ENCODE measurements at places on chromosomes 12 and 14.

- DNase-seq, result no peak
Measured at GRCh38 chr14:33163109-33163508, 224.4 kb downstream of the NPAS3 start.

DNA sequence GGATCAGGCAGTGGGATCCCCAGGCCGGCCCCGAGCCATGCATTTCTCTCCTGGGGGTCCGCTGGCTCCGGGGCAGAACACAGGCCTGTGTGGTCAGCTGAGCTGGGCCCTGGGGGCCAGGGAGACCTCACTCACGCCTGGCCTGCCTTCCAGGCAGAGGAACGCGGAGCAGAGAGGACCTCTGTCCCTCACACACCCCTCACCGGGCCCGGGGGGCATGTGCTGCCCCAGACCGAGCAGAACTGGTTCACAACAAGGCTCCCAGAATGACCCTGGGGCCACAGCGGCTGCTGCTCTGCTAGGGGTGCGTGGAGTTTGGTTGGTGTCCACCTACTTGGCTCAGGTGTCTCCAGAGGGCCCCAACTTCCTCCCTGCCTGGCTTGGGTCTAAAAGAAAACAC, 33.0 kb upstream of the RFLNA start:
- no peak for DNase-seq

DNA sequence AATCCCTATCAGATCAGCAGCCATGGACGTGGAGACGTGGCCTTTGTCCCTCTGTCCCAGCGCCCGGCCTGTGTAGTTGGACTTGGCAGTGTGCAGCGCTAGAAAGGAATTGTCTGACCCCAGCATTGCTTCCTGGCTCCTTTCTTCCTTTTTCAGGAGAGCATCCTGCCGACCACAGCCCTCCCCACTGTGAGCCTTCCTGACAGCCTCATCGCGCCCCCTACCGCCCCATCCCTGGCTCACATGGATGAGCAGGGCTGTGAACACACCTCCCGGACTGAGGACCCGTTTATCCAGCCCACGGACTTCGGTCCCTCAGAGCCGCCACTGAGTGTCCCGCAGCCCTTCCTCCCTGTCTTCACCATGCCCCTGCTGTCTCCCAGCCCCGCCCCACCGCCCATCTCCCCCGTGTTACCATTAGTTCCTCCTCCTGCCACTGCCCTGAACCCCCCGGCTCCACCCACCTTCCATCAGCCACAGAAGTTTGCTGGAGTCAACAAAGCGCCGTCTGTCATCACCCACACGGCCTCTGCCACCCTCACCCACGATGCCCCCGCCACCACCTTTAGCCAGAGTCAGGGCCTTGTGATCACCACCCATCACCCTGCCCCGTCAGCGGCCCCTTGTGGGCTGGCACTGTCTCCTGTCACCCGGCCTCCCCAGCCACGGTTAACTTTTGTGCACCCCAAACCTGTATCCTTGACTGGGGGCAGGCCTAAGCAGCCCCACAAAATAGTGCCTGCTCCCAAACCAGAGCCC, 40.6 kb downstream of the IL31 start:
- no peak for DNase-seq

DNA sequence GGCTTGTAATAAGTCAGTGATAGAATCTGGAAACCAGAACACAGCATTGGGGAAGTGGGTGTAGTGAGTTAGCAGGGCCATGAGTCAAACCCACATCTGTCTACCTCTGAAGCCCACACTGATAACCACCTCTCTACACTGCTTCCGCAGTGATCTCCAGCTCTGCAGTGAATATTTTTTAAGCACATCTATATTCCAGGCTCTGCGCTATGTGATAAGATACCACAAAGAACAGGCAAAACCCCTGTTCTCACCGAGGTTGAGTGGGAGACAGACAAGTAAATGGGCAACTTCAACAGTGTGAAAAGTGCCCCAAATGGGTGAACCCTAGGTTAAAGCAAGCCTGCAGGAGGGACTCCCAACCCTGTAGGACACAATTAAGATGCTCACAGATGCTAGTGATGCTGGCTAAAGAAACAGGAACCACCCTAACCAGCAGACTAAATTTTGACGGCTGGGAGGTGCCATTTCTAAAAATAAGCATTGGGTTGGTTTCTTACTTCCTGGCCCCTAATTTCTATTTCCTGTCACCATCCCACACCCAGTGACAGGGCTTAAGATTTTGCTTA, 375.0 kb downstream of the DPF3 start:
- peak; percentile 99 for DNase-seq

DNA sequence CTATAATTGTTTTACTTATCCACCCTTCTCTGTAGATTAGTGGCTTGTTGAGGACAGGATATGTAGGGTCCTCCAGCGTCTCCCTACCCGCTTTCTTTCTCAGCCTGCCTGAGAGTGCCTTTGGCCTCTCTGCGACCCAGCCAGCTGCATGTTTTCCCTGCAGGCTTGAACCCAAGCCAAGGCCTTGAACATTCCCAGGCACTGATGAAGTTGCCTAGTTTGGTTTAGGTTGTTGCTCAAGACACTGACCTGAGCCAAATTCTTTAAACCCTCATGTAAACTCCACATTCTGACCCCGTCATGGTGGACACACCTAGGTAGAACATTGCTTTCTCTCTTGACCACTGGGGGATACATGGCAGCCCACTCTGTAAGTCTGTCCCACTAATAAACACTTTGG, 33.4 kb upstream of the TXNRD1 start:
- no peak for DNase-seq

- DNase-seq, result no peak
Measured at GRCh38 chr14:77286576-77286975, 15.6 kb upstream of the NGB start.

DNA sequence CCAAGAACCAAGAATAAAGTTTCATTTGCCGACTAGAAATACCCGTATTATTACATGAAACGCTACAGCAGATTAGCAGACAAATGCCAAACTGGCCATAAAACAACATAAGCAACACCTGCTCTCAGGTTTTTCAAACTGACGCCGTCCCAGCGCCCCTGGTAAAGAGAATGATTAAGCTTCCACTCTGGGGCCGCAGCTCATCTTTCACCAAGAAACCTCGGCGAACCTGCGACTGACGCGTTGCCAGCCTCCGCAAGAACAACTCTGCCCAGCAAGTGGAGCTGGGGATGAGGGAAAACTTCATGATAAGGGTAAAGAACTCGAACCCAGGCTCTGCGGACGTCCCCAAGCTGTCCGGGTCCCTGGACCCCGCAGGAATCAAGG, 530 bp downstream of the ARL1 start:
- DNase-seq, result no peak

GRCh38 chr12:115088995-115089841, 405.2 kb upstream of the TBX3 start:
- no peak for DNase-seq
